ENCODE measurements at places on chromosomes 2 and 18.

GRCh38 chr18:28735731-28736130 lies 558.8 kb upstream of the CDH2 start:
- DNase-seq, result no peak

GRCh38 chr2:28108143-28108542 lies 217.6 kb downstream of the BABAM2 start:
- DNase-seq, result no peak

- no peak for DNase-seq
Observed at GRCh38 chr18:44737623-44738022, 56.9 kb downstream of the SETBP1 start.

DNA sequence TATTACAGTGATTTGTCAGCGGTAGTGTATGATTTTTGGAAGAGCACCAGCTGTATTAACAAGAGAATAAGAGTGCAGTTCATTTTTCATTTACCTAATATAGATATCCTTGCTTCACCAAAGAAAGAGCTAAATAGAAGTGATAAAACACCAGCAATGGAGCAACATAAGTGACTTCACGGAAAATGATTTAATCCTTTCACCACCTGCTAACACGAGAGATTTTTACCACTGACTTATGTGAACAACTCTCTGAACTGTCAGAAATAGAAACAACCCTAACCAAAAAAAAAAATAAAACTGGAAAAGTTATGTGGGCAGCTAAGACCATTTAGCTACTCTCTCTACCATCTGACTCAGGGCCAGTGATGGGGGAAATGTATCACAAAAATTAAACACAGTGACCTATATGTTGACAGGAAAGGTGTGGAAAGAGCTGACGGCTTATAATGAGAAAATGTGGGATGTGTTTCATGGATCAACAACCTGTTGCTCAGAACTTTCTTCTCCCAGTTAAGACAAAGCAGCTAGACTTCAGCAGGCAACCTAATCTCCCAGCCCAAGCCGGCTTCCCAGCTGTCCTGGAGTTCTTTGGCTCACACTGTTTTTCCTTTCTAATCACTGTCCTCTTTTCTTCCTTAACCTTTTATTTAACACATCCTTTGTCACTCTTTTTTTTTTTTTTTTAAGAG lies 272.7 kb downstream of the SS18 start:
- DNase-seq, result no peak

- no peak for DNase-seq
Observed at GRCh38 chr2:237132799-237133198, 47.1 kb downstream of the COPS8 start.

- no peak for DNase-seq
Observed at GRCh38 chr18:8808001-8808400, 102.6 kb downstream of the MTCL1 start.

DNA sequence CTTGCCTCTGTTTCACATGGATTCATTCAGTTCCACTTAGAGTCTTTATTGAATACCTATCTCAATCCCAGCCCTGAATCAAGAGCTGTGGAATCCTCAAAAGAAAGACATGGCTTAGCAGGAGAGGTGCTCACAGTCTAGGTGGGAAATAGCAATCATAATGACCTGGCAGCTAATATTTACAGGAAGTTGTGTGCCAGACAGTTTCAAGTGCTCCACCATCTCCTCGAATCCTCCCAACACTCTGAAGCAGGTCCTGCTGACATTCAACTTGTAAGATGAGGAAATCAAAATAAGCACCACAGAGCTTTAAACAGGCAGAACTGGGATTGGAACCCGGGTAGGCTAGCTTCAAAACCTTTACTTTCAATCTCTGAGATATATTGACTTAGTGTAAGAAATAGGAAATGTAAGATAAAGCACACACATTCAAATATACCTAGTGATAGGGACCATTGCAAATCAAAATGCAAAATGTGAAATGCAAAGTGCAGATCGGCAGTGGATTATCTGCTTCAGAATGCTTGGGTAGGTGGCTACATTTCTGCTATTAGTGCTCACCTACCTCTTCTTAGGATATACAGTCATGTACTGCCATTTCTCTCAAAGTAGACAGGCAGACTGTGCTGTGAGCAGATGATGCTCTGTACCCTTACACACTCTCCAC lies 182.0 kb downstream of the PRKCE start:
- no peak for DNase-seq

DNA sequence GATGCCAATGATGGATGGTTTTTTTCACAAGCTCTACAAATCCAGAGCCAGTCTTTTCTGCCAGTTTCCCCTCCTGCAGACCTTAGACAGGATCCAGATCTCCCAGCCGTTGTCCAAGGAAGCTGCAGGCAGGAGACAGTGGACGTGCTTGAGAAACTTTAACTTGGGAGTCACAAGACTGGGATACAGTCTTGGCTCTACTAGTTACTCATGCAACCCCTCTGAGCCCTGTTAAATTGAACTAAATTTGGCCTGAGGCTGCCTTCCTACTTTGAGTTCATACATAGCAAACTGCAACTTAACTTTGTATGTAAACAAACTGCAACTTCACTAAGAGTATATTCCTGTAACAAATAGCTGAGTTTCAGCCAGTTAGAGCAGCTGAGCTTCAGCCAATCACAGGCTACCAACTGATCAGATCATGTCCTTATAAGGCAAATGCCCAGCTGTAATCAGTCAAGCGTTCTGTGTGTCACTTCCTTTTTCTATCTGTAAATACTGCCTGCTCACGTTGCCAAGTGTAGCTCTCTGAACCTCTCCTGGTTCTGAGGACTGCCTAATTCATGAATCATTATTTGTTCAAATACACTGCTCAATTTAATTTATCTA lies 140.9 kb downstream of the CAPN13 start:
- DNase-seq, result no peak

DNA sequence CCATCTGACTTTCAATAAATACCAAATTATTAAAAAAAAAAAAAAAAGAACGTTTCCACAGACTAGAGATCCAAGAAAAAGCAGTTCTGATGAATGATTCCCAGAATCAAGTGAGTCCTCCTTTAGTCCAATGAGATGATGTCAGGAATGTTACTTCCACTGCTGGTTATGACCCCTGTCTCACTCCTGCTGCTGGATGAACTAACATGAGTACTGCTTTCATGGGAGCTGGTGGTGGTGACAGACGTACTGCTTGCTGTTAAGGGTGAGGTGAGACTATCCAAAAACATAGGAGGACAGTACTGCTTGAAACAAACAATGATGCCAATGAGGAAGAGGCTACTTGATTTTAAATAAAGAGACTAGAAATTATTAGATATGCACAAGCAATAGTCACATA lies 55.5 kb upstream of the ST8SIA5 start:
- no peak for DNase-seq
